GOT3 (cell line): ENCODE measurements at places on chromosomes 1 and 21.

- DNase-seq, result no peak
Measured at GRCh38 chr1:208042868-208043267, 131.9 kb upstream of the CD34 start.

- DNase-seq, result no peak
Measured at GRCh38 chr21:38817371-38818324, 11.9 kb downstream of the ETS2 start.

GRCh38 chr1:17113963-17114362 lies 5.3 kb downstream of the PADI2 start:
- DNase-seq, result no peak

- no peak for DNase-seq
Measured at GRCh38 chr1:194366705-194367104, 1180.3 kb upstream of the B3GALT2 start.

DNA sequence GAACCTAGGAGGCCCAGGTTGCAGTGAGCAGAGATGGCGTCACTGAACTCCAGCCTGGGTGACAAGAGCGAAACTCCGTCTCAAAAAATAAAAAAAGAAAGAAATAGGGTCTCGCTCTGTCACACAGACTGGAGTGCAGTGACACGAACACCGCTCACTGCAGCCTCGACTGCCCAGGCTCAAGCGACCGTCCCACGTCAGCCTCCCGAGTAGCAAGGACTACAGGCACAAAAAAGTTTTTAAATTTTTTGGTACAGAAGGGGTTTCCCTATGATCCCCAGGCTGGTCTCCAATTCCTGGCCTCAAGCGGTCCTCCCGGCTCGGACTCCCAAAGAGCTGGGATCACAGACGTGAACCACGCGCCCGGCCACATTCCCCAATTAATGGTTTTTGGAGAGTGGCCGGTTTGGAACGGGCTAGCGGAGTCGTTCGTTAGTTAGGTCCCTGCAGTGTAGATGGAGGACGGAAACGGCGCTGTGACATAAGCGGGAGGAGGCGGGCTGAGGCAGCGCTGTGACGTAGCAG lies 611 bp upstream of the GUK1 start:
- DNase-seq, result no peak

DNA sequence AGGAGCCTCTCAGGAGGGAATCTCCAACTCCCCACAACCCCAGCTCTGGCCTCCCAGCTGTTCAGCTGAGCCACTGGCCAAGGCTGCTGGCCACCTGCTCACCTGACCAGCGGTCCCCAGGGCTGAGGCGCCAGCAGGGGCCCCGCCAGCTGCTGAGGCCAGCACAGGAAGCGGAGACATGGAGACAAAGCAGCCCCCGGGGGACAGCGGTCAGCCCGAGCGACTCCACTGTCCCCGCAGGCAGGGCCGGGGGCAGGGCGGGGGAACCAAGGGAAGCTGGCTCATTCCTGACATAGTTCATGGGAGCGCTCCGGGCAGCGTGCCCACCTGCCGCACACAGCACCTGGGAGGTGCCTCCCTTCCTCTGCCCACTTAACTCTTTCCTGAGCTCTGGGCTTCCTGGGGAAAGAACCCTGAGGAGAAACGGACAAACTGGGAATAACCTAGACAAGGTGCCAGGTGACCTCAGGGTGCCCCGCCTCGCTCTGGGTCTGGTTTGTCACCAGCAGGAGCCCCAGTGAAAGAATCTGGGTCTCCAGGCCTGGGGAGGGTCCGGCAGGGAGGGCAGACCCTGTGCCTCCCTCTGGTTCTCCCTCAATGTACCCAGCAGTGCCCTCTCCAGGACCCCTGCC lies 10.7 kb downstream of the EPHA2 start:
- DNase-seq, result no peak

DNA sequence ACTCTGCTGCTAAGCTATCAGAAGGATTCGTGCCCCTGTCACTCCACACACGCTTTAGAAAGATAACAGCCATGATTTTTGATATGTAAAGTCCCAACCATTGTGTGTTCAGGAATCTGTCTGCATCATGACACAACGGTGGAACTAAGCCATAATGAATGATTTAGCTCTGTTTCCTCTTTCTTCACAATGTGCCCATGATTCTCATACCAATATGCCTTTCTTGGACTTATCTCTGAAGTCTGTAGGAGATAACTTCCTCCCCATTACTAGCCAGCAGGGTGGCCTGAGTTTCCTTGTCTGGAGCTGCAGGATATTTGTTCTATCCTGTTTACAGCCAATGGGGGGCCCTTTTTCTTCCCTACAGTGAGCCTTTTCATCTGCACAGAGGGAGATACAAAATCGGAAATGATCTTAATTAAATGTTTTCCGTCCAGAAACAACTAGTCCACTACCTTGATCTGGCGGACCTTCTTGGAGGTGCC lies 511.7 kb downstream of the USP25 start:
- DNase-seq, result no peak

DNA sequence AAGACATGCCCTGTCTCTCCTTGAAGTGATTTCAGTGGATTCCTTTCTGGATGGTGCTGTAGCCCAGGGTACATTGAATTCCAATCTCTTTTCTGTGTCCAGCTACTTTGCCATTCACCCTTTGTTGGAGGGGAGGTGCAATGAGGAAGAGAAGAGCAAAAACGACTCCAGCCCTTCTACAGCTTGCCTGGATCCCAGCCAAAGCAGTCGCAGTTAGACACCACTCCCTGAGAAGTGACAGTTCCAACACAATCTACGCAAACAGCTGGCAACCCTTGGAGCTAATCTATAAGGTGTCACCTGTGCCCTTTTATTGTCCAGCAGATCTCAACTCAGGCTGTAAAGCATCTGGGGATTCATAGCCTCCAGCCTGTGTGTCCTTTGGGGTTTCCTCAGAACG lies 4.6 kb downstream of the CD244 start:
- no peak for DNase-seq

- DNase-seq, result no peak
Measured at GRCh38 chr1:106817575-106817974, 238.9 kb upstream of the PRMT6 start.

DNA sequence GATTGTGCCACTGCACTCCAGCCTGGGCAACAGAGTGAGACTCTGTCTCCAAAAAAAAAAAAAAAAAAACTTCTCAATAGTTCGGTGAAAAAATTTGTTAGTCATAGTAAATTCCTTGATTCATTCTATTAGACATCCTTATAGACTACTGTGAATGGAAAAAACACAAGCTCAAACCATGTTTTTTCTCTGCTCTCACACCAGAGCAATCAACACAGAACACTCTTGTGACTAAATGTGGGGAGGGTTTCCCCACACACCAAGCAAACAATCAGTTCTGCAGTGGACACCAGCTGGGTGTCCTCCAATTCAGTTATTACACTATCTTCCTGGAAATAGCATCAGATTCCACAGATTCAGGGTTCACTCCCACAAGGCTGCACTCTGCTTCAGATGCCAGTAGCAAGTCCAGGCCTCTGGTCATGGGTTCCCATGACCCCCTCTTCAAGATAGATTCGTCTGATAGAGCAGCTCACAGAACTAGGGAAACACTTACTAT lies 69.1 kb upstream of the TEKT2 start:
- DNase-seq, result no peak

GRCh38 chr1:1037366-1038327 lies 17.7 kb downstream of the AGRN start:
- no peak for DNase-seq

DNA sequence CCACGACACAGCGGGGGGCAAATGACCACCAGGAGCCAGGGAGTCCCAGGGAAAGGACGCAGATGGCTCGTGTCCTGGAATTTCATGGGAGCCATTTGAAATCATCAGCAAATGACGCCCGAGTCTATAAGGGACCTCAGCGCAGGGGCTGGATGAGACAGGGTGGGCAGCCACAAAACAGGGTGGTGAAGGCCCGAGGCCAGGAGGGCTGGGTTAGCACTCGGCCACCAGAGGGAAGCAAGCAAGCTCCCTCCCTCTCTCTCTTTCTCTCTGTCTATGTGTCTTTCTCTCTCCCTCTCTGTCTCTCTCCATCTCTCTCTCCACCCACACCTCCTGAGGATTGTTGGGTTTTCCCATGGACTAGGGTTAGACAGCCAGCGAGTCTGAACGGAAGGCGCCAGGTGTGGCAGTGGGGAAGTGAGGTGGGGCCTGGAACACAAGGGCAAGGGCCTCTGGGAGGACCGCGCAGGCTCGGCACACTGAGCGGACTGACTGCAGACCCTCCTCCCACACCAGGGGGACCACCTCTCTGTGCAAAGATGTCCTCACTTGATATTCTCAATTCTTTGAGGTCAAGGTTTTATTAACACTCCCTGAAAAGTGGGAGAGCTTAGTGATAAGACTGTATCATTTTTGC lies 73.8 kb upstream of the TMPRSS2 start:
- DNase-seq, result no peak

GRCh38 chr1:179197690-179198297 lies 31.7 kb downstream of the ABL2 start:
- no peak for DNase-seq

GRCh38 chr1:6082430-6082971 lies 36.8 kb downstream of the KCNAB2 start:
- DNase-seq, result no peak

GRCh38 chr1:47523835-47524215 lies 86.0 kb downstream of the FOXD2 start:
- DNase-seq, result no peak

DNA sequence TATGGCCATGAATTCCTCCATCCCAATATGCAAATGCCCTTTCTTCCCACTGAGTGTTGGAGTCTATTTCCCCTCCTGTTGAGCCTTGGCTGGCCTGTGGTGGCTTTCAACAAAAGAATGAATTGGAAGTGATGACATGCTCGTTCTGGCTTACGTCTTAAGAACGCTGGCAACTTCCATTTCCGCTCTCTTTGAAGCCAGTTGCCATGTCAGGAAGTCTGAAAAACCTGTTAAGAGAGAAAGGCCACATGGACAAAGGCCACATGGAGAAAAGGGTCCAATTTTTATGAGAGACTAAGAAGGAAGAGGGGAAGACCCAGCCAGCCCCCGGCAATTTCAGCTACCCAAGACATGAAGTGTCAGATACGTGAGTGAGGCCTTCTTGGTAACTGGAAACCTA lies 45.6 kb upstream of the GADD45A start:
- DNase-seq, result no peak

GRCh38 chr1:209758400-209758799 lies 2.5 kb downstream of the TRAF3IP3 start:
- DNase-seq, result no peak

DNA sequence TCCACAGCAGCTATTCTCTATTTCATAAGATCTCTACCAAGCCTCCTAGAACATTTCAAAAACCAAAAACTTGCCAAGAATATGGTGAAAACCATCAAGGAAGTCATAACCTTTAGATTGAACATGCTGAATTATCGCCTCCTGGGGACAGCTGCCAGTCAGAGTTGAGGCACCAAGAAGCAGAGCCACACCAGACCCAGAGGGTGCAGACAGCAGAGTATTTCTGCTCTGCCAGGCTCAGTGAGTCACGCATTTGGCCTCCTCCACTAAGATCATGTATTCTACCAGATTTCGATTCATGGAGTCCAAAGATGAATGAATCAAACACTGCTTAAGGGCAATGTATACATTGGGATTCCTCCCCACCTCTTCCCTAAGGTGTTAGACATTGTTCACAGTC lies 2.1 kb downstream of the F3 start:
- DNase-seq, result no peak

GRCh38 chr1:100335436-100335835 lies 16.9 kb upstream of the CDC14A start:
- no peak for DNase-seq

- DNase-seq, result no peak
Measured at GRCh38 chr1:54809496-54810074, 8.5 kb upstream of the TTC22 start.

- no peak for DNase-seq
Measured at GRCh38 chr1:163877016-163877415, 555.3 kb downstream of the NUF2 start.

DNA sequence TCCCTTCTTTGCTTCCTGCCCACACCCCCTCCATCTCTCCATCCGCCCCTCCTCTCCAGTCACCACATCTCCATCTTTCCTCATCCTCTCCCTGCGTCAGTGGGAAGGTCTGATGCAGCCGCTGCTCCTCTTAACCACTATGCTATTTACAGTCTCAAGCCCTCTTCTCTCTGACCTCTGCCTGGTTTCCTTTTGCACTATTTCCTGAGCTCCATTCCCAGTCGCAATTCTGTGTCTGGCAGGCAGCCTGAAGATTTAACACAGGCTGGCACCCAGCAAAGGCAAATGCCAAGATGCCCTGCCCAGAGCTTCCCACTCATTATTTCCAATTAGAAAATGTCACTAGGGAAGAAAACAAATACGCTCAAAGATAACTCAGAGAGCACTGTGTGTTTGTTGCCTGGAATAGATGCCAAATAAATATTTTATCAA lies 89.6 kb upstream of the LPGAT1 start:
- no peak for DNase-seq

GRCh38 chr1:80629304-80629837 lies 1171.4 kb upstream of the ADGRL2 start:
- DNase-seq, result no peak

DNA sequence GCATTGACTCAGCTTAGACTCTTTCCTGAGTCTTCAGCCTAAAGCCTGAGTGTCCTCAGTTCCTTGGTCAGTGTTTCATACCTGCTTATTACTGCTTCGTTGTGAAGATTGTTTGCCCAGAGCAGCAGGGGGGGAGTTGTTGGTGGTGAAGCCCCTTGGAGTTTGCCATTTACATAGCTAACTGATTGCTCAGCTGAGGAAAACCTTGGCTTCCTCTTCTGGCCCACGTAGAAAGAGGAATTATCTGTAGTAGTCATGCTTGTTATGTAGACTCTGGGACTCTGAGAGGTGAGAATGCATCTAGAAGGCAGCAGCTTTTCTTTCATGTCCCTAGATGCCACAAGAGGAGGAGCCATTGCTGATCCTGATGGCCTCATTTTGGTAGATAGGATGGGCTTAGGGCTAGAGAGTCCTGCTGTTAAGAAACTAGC lies 125.9 kb downstream of the MAST2 start:
- no peak for DNase-seq

DNA sequence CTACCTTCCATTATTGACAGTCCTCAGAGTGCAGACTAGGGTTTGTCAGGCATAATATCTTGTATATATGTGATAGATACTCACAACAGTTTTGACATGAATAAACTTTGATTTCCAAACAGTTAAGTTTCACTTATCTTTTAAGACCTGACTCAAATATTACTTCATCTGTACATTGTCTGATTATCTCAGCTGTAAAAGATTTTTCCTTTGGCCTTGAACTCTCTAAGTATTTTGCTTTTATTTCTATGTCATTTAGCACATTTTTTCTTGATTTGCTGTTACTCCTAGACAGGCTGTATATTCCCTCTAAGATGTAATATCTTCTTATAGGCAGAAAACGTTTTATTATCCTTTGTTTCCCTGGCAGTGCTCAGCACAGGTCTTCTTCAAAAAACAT lies 65.6 kb upstream of the DMRTA2 start:
- no peak for DNase-seq

- no peak for DNase-seq
Measured at GRCh38 chr1:239112101-239112935, 274.1 kb upstream of the CHRM3 start.

GRCh38 chr1:234229581-234230387 lies 143.5 kb upstream of the COA6 start:
- DNase-seq, result no peak
